ENCODE measurements at places on chromosomes 7 and 10. TPM values are rescaled to one million over a fixed set of nuclear protein-coding genes. Genes with fewer than 3 reads are reported as not detected.
A peak's percentile ranks its signal among the peaks of the same experiment; 100 is the strongest.

- no peaks in the 10 kb centered on the region for H3K27me3 ChIP-seq
- H3K27ac ChIP-seq, result no peak overlapping the region
- no peaks in the 10 kb centered on the region for H3K4me1 ChIP-seq
- no peak for DNase-seq
- no peak overlapping the region for H3K4me3 ChIP-seq
Observed at GRCh38 chr10:112307358-112308124, 24.3 kb downstream of the TECTB start.

DNA sequence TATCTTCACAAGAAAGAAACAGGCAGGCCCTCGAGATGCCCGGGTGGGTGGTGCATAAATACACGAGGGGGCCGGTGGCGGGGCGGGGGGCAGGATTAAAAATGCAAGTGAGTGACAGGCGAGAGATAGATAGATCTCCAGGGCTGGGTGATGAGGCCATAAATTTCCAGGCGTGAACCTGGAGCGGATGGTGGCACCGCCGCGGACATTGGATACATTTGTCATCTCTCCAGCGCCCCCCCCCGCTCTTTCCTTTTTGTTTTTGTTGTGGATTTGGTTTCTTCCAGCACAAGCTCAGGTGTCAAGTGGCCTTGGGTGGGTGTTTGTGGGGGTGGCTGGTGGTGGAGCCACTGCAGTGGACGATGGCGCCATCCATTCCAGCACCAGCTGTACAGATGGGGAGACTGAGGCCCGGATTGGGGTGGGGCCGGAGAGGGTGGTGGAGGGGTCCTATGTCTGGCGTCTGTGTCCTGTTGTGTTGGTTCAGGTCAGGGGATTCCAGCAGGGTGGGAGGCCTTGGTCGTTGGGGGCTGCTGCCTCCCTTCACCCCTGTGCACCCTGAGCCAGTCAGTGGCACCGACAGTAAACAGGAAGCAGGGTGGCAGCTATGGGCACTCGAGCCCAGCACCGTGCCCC lies 2.9 kb downstream of the ELFN1 start:
- no peak overlapping the region for H3K27ac ChIP-seq
- H3K36me3 ChIP-seq, result no peaks in the 10 kb centered on the region
- H3K27me3 ChIP-seq, result peaks cover 26% of the 10 kb centered on the region
- no peak overlapping the region for H3K4me3 ChIP-seq
- no peak for DNase-seq

DNA sequence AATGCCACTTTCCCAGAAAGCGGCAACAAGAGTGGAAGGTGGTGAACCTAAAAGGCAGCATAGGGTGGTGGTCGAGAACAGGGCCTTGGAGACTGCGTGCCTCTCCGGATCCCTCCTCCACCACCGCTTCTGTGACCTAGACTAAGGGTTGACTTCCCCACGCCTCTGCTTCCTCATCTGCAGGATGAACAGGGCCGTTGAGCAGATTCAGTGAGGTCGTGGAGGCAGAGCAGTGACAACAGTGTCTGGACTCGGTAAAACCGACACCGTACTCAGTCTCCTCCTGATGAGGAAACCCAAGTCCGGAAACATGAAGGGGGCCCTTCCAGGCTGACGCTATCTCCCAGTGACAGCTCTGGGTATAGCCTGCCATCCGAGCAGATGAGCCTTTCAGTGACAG lies 162.6 kb downstream of the CELF2 start:
- peaks cover 11% of the 10 kb centered on the region for H3K36me3 ChIP-seq
- H3K4me1 ChIP-seq, result peaks cover 82% of the 10 kb centered on the region
- H3K27me3 ChIP-seq, result no peaks in the 10 kb centered on the region
- DNase-seq, result peak; percentile 69
- H3K27ac ChIP-seq, result peak overlapping the region; percentile 69

Gene ELAPOR2
- 3.3 TPM for total RNA-seq

Gene VGF
- total RNA-seq, result 0.16 TPM

Gene FAM13C
- total RNA-seq, result not detected

Measured in CD8-positive, alpha-beta memory T cell (primary cell).